ENCODE measurements at places on chromosomes 11 and 22.

DNA sequence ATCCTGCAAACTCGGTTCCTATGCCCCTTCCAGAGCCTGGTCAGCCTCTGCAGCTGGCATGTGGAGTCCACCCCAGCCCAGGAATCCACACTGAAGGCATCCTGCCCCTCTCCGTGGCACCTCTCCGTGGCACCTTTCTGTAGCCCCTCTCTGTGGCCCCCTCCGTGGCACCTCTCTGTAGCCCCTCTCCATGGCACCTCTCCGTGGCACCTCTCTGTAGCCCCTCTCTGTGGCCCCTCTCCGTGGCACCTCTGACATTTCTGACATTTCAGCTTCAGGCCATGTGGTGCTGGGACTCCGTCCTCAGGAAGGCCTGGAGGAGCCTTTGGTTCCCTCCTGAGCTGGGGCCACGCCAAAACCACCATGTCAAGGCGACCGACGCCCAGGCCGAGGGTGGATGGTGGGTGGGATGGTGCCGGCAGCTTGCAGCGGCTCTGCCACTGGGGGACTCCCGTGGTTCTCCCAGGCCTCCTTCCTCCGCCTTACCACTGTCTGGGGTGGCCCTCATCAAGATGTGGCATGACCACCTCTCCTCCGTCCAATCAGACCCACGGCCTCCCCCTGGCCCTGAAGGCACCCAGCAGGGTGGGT, 1518.5 kb downstream of the BRD1 start:
- DNase-seq, result no peak

GRCh38 chr22:46417769-46418168, 82.3 kb downstream of the TRMU start:
- DNase-seq, result no peak

GRCh38 chr22:32649515-32650200, 151.8 kb upstream of the TIMP3 start:
- no peak for DNase-seq

GRCh38 chr22:36901411-36902142, 11.9 kb upstream of the CSF2RB start:
- no peak for DNase-seq

- DNase-seq, result no peak
Observed at GRCh38 chr11:87259736-87260135, 222.0 kb downstream of the TMEM135 start.

- DNase-seq, result no peak
Observed at GRCh38 chr11:83554876-83555275, 268.7 kb upstream of the CCDC90B start.

DNA sequence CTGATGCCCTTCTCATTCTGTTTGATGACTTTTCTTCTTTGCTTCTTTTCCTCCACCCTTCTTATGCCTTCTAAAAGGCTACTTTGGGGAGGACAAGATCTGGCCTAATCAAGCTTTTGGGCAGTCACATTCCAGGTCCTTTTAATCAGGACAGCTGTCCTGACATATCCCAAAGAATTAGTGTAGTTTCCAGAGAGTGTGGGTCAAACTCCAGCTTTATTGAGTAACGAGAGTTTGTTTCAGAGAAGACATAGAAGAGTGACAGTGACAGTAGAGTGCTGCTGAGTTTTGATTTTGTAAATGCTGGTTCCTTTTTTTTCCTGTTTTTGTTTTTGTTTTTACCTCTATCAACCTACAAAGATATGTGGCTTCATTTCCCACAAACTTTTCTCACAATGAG, 158.4 kb upstream of the SESN3 start:
- no peak for DNase-seq

- no peak for DNase-seq
Observed at GRCh38 chr11:74504100-74504691, 10.7 kb upstream of the LIPT2 start.

DNA sequence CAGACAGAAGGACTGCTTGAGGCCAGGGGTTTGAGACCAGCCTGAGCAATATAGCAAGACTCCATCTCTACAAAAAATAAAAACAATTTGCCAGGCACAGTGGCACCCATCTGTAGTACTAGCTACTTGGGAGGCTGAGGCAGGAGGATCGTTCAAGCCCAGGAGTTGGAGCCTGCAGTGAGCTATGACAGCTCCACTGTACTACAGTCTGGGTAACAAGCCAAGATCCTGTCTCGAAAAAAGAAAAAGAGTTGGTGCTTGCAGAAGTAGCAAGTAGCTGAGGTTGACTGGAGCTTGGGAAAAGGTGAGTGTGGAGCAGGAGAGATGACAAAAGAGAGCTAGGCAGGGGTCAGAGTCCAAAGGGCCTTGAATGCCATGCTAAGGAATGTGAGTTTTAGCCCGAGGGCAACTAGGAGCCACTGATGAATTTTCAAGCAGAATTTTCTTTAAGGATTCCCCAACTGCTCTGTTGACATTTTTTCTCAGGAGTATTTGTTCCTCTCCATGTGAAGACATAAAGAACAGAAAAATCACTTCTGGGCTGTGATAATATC, 3.1 kb downstream of the AP1B1 start:
- DNase-seq, result no peak

DNA sequence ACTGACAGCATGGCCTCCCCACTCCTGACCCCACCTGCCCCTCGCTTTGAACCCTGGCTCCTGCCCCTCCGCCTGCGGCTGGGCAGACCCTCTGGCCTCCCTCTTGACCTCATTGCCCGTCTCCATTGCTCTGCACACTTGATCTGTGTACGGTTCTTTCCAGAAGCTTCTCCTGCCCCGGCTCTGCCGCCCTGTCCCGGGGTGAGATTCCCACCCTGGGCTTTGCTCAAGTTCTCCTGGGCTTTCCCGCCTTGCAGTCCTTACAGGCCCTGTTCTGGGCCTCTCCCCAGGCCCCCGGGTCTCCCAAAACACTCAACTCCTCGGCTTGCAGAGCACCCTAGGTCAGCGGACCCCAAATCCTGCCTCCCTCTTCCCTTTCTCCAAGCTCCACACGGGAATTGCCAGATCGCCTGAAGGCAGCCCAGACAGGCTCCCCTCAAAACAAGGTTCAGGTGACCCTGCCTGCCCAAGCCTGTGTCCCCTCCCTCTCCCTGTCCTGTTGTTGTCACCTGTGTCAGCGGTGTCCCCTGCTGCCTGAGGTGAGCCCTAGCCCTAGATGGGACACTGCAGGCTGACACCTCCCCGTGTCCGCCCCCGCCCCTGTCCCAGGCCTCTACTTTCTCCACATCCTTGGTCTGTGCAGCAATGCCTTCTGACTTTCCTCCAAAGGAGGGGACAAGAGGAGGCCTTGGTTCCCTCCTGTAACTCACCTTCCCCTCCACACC, 1.5 kb downstream of the GAL start:
- no peak for DNase-seq

- no peak for DNase-seq
Observed at GRCh38 chr11:77104727-77105126, 2.1 kb downstream of the OMP start.

Data from stimulated activated CD4-positive, alpha-beta T cell treated with anti-CD3 and anti-CD28 coated beads, TNF-alpha, amount 100 ng/mL, for 24 hours (primary cell).